ENCODE measurements at places on chromosomes 2 and 18.

DNA sequence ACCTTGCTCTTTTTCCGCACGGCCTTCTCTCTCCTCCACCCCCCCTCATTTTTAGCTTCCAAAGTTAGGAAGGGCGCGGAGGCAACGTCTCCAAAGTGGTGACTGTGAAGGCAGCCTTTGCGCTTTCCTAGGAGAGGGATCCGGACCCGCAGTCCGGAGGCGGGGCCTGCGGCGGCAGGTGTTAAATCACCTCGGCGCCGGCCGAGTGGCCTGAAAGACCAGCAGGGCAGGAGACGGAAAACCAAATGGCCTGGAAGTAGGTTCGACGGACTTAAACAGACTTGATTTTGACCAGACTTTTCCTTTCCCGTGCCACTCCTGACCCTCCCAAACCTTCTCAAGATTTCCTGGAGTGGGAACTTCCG, 615 bp downstream of the GORASP2 start:
- DNase-seq = peak; percentile 33

DNA sequence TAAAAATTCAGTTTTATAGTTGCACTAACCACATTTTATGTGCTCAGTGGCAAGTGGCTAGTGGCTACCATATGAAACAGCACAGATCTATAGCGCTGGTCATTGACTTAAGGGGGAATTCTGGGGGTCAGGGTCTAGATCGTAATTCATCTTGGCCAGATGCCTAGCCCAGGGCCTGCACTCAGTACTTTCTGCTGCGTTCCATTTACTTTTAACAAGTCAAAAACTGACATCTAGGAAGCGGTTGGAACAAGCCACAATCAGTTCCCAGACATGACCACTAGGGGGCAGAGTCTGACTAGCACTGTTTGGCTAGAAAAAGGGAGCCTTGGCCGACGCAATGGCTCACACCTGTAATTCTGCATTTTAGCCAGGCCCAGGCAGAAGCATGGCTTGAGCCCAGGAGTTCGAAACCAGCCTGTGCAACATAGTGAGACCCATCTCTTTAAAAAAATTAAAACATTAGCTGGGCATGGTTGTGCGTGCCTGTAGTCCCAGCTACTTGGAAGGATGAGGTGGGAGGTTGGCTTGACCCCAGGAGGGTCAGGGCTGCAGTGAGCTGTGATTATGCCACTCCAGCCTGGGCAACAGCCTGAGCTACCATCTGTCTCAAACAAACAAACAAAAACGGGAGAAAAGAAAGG, 9.0 kb upstream of the TMBIM1 start:
- DNase-seq = peak; percentile 65

DNA sequence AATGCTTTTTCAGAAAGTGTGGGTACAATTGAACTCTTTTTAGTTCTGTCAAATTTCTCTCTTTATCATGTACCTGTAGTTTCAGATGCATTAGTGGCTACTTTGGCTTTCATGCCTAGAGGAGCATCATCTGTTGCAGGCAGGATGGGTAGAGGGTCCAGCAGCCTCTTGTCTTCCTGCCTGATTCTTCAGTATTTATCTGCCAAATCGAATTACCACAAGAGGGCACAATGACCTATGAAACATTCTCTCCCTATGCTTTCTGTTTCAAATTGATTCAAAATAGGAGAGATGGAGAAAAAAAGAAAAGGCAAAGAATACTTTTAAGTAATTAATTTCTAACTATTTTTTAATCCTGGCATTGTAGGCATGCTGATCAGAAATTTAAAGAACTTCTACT, 477.2 kb downstream of the TRIB2 start:
- DNase-seq = no peak

DNA sequence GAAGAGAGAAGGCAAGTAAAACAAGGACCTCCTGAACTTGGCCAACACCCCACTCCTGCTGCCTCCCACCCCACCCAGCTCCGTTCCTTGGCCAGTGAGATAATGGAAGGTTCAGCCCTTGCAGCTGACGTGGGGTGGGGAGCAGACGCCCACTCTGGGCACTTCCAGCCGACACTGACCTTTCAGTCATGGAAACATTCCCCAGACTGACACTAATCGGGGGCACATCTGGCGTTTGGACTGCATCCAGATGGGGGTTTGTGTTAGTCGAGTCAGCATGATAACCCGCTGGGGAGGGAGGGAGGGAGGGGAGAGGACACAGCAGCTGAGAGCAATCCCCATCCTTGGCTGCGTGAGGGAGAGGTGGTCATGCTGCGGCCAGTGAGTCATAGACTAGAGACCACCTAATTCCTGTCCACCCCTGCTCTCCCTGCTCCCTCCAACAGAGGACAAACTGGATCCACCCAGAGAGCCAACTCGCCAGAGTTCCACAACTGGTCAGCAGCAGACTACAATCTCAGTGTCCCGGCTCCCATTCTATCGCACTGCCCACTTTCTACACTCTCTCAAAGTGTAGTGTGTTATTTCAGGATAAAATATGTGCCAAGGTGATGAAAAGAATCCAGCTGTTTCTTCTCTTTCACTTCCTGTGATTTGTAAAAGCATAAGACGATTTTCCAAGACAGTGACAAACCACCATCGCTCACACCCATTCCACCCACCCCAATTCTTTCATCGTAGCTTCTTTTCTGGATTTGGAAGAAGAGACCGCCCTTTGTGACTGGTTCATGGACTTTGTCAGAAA, 115.4 kb upstream of the PKDCC start:
- DNase-seq = no peak

DNA sequence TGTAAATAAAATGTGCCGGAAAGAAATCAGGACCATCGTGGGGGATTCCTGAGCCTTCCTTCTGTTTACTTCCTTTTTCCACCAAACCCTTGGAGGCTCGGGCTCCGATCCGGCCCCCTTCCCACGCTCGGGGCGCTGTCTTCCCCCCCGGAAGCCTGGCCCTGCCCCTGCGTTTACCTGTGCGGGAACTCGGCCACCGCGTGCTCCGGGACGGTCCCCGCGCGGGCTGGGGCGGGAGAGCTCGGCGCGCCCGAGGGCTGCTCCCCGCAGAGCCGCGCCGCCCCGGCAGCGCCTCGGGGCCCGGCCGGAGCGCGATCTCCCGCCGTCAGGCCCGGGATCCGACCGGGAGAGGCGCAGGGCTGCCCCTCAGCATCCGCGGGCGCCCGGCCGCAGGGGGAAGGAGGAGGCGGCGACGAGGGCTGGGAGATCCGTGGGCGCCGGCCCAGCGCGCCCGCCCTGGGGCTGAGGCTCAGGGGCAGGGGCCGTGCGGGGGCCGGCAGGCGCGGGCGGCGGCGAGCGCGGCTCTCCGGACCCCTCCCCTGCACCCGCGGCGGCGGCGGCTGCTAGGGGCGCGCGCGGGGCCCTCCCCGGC, 435 bp downstream of the ADCY3 start:
- no peak for DNase-seq

DNA sequence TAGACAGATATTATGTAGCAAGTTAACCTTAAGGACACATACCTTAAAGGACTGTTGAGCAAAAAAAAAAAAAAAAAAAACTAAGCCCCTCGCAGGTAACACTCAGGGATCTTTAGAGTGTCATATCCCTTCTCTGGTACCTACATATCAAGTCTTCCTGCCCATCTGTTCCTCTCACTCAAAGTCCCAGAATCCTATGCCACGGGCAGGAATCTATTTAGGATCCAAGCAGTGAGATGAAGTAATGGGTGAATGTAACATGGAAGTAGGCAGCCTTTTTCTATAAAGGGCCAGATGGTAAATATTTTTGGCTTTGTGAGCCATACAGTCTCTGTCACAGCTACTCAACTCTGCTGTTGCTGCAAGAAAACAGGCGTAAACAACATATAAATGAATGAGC, 496.7 kb downstream of the STK39 start:
- no peak for DNase-seq

DNA sequence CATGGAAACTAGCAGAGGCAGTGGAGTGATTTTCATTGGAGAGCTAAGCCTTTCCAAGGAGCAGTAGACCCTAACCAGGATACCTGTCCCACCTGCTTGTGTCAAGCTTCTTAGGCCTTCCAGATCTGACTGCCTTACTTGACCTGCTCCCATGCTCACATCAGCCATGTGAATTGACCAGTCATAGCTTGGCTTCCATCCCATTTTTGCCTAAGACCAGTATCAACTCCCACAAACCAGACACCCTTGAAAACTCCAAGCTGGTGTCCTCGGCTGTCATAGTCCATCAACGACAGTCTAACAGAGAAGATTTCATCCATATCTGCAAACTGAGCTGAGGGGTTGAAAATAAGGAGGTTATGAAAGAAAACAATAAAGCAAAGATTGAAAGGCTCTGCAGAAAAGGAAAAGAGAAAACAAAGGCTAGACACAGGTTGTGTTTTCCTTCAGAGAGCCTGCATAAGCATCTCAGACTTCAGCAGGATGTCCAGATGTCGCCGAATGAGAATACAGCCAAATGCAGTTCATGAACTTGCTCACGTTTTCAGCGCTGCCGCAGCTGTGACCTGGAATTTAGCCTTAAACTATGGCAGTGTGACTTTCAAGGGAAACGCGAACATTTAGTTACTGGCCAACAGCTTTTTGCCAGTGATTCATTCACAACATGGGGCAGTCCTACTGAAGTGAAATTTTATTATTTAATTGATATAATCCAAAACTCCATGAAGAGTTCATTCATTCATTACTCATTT, 868.1 kb upstream of the ID2 start:
- no peak for DNase-seq

GRCh38 chr2:224584111-224584784, 915 bp downstream of the CUL3 start:
- DNase-seq = no peak

- no peak for DNase-seq
Observed at GRCh38 chr2:226087051-226087450, 687.5 kb downstream of the NYAP2 start.

GRCh38 chr2:240909216-240909974, 3.3 kb downstream of the CROCC2 start:
- no peak for DNase-seq
